Fibroblast of the aortic adventitia (primary cell): ENCODE measurements at places on chromosomes 5 and 9. TPM values are rescaled to one million over a fixed set of nuclear protein-coding genes. Genes with fewer than 3 reads are reported as not detected.

DNA sequence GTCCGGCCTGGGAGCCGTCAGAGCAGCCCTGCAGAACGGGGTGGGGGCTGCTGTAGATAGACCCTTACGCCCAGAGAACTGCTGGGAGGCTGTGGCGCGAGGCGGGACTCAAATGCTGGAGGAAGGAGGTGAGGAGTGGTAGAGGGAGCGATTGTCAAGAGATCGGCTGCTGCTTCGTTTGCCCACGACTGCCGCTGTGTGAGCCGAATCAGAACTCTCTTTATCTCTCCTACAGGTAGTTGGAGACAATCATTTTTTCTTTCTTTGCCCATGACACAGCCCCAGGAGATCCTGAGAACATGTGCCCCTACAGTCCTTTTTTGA is 456 bp downstream of the ZNF79 start:
- no peak for DNase-seq

- peak; percentile 78 for DNase-seq
Observed at GRCh38 chr9:98368366-98369065, 113.1 kb upstream of the TBC1D2 start.

DNA sequence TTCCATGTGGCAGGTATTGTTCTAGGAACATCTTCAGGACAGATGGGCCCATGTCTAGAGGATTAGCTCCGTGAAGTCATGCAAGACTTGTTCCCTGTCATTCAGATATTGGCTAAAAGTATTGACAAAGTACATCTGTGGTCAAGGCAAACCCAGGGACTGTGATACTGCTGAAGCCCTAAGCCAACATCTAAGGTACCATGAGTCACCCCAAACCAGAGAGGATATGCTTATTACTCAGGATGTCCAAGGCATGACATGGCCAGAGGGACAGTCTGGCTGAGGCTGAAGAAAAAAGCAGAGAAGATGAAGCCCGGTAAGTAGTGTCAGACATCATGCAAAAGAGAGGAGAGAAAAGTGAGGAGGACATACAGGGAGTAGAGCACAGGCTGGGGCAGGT is 31.0 kb downstream of the HMHB1 start:
- no peak for DNase-seq

GRCh38 chr9:115106001-115106400 is 12.0 kb downstream of the TNC start:
- no peak for DNase-seq

GRCh38 chr9:94870793-94871558 is 144.5 kb downstream of the AOPEP start:
- DNase-seq: peak; percentile 56

DNA sequence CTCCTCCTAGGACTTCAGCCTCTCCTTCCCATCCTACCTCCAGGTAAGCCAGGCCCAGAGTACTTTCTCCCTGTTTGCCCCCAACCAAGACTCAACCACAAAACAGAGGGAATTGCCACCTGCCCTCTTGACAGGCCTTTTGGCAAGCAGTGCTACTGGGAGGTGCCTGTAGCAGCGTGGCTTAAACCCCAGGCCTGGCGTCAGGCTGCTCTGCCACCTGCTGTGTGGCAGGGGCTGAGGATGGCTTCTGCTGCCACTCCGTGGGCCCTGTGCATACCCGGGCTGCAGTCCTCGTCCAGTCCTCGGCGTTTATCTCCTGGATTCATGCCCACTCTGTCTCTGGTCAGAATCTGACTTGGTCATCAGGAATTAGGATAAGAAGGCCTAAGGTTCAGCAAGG is 163.1 kb downstream of the PAX5 start:
- no peak for DNase-seq

DNA sequence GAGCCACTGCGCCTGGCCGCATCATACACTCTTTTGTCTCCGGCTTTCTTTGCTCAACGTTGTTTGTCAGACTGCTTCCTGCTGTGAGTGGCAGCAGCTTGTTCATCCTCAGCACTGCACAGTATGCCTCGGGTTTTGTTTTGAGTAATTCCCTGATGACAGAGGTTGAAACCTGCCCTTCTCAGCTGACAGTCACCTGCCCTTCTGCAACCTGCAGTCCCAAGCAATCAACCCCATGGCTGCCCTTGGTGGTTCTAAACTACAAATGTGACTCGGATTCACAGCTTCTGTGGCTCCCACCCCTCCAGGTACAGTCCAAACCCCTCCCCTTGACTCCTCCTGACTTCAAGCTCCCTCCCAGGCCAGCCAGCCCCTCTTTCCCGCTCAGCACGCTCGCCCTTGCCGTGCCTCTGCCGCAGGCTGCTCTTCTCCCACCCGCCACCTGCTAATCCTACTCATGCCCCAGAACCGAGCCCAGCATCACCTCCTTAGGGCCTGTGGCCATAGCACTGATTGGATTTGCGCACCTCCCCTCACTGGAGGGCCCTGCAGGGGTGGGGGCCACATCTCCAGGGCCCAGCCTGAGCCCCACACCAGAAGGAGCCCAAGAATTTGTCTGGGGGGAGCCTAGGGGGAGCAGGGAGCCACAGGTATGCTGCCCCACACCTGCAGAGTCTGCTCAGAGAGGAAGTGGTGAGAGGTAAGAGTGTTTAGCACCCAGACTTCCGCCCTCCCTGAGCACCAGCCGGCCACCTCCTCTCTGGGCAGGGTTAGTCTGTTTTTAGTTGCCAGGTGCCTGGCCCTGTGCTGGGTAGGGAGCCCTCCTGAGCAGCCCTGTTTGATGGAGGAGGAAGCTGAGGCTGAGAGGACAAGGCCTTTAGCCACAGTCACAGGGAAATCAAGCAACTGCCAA is 10.1 kb downstream of the EEIG1 start:
- DNase-seq: no peak

DNA sequence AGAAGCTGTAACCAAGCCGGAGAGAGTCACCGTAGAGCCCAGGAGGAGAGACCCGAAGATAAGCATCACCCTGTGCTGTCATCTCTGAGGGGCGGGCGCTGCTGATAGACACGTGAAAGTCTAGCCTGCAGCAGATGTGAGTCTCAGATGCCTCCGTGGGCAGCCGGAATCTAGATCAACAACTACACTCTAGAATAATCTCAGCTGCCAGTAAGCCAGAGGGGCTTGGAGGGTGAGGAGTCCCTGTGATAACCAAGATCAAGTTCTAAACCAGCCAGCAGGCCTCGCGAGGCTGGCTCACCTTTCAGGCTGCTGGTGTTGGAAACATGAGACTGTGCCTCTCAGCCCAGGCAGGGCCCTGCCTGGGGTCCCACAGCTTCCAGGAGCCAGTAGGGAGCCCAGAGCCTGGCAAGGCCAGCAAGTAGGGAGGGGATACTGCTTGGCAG is 54.1 kb downstream of the DAPK1 start:
- DNase-seq: no peak

Gene LRRTM2
- total RNA-seq: 0.33 and 3.6 TPM in 2 replicates

- peak; percentile 79 for DNase-seq
Observed at GRCh38 chr5:95530416-95530815, 24.4 kb downstream of the SKIC3 start.

DNA sequence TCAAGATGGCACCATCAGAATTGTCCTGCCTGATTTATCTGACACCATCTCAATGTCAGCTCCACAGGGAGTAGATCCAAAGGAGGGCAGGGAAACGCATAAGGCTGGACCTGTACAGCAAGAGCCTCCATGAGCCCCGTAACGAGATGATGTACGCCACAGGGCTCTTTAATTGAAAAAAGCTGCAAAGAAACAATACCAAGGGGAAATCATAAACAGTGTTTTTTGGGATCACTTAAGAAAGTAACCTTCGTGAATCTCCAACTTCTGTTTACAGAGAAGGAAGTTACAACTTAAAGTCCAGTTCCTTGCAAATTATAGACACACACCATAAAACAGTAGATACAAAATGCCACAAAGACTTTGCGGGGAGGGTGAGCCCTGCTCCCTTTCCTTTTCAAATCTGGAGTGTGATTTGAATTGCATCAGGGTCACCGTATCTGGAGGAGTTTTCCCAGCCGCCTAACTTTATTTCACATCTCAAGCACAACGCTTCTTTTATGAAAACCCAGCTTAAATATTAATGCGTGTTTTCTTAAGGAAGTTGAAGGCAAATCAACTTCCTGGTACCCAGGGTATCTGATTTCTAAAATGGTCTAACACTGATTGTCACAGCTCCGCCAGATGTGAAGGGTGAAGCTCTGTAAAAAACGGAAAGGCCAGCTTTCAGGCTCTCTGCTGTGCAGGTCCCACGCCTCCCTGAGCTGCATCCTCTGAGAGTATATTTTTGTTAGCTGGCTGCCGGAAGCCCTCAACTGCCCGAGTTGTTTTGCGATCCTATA is 88.9 kb downstream of the EBF1 start:
- peak; percentile 51 for DNase-seq

Gene HTR4
- 0.18 TPM in 1 of 2 replicates, not detected in the other for total RNA-seq

GRCh38 chr9:133104718-133105460 is 16.2 kb downstream of the RALGDS start:
- DNase-seq: no peak

DNA sequence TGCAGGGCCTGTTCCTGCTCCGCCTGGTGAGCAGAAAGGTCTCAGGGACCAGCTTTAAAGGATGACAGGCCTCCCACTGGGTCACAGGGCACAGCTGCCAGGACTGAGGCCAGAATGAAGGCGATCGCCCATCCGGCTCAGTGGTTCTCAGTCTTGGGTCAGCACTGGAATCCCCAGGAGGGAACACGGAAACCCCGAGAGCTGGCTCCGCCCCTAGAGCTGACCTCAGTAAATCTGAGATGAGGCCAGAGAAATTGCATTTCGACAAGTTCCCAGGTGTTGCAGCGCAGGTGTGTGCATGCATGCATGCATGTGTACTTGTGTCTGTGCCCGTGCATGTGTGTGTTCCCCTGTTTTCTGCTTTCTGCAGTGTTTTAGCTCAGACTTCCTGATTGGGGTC is 47.2 kb upstream of the KCNMB1 start:
- DNase-seq: no peak

DNA sequence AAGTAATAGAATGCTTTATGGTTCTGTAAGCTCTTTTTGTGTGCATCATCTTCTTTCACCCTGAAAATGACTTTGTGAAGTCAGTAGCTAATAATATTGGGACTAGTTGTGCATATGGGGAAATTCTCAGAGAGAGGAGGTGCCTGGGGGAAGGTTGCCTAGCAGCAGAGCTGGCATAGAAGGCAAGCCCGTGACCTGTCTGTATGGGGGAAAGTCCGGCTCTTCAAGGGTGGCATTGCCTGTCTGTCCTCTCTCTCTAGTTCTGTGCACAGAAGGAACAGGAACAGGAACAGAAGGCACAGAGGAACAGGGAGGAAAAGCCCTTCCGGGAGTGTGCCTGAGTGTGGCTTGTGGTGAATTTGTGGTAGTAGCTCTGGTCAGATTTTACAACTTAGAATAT is 33.1 kb downstream of the SH3GL2 start:
- no peak for DNase-seq

- DNase-seq: peak; percentile 65
Observed at GRCh38 chr5:30539004-30539634, 654.4 kb upstream of the CDH6 start.

Gene AKNA
- total RNA-seq: 9.9 and 22.3 TPM in 2 replicates
